ENCODE measurements at places on chromosomes 6 and 20.

GRCh38 chr6:84498905-84499304, 265.5 kb downstream of the TBX18 start:
- no peak for DNase-seq

DNA sequence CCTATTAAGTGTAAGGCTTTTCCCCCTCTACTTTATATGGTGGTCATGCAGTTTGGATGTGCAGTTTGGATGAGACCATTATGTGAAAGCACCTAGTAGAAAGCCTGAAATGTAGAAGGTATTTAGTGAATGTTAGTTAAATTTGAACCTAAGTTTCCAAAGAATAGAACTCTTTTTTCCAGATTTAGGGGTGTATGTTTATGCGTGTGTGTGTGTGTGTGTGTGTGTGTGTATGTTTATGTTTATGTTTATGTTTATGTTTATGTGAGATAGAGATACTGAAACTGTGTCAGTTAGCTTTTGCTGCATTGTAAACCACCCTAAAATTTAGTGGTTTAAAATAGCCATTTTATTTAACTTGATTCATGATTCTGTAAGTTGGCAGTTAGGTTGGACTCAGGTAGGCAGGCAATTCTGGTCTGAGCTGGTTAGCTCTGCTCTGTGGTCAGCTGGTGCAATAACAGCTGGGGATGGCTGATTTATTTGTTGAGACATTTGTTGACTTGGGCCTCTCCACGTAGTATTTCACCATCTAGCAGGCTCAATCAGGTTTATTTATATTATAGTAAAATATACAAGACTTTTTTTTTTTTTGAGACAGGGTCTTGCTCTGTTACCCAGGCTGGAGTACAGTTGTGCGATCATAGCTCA, 54.0 kb downstream of the STK4 start:
- DNase-seq, result no peak

- DNase-seq, result no peak
Observed at GRCh38 chr6:162921062-162921461, 193.3 kb downstream of the PACRG start.

DNA sequence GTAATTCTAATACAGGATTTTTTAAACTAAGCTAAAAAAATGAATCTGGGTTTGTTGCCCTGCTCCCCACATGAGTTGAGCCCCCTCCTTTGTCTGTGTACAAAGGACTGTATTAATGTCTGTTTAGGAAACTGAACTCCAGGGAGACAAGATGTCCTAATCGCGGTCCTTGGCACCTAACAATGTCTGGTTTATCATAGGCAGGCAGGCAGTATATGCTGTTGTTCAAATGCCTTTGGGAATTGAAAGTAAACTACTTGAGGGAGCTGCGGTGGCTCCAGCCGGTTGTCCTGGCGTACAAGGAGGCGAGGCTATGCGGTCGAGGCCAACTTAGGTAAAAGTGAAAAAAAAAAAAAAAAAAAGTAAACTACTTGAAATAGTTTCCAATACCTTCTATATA, 98.5 kb downstream of the TULP4 start:
- DNase-seq, result no peak

- no peak for DNase-seq
Observed at GRCh38 chr6:141415896-141416295, 716.8 kb upstream of the GJE1 start.

DNA sequence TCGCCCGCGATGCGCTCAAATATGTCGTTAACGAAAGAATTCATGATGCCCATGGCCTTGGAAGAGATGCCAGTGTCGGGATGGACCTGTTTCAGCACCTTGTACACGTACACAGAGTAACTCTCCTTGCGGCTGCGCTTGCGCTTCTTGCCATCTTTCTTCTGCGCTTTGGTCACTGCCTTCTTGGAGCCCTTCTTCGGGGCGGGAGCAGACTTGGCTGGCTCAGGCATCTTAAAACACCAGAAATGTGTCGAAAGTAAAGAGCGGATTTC, 36.4 kb downstream of the HFE start:
- DNase-seq, result no peak

- no peak for DNase-seq
Observed at GRCh38 chr20:34710861-34711574, 6.9 kb downstream of the TP53INP2 start.

DNA sequence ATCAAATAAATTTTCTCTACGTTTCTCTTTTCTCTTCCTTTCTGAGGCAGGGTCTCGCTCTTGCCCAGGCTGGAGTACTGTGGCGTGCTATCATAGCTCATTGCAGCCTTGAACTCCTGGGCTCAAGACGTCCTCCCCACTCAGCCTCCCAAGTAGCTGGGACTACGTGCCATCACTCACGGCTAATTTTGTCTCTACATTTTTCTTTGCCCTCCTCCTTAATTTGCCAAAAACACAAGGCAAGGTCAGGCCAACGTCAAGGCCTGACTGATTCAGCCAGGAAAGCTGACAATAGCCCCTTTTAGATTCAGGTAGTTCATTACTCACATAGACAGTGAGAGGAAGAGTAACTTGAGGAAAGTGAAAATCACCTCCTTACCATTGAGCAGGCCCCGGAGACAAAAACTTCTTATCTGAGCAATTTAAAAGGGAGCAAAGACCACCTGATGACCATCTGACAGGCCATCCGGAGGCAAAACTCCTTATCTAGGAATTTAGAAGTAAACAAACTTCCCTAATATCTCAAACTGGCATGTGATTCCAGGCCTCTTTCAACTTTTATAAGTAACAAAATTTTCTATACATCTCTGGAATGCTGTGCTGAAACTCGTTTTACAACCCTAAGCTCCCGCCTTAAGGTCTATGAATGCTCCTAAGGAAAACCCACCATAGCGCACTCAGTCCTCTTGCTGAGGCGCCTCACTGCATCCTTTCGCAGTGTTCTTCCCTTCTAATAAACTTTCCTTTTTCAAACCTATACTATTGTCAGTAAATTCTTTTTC, 42.1 kb upstream of the SRPK1 start:
- no peak for DNase-seq

DNA sequence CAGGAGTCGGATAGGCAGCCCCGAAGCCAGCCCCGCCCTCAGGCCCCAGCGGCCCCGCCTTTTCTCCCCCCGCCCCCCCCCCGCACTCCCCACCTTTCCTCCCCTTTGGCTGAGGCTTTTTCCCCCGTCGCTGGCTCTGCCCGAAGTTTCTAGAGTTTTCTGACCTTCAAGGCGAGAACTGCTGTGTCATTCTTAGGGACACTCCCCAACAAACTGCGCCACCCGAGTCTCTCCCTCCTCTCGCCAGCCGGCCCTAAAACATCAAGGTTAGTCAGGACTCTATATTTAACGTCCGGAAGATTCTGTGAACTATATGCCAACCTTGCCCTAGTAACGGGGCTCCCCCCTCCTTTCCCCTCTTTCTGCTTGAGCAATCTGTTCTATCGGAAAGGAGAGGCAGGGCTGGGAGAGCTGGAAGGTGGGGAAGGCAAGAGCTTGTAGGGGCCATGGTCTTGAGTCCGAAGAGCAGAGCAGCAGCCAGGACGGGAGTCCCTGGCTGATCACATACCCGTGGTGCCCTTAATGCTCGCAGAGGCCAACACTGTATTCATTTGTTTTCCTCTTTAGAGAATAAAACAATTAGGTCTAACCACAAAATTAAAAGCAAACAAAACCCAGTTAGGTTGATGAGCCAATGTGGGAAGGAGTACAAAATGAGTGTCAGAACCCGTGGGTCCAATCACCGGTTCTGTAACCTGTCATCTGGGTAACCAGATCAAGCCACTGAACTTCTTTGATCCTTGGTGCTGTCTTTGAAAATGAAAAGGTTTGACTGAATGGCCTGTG, 5.3 kb upstream of the HSPA1B start:
- no peak for DNase-seq

DNA sequence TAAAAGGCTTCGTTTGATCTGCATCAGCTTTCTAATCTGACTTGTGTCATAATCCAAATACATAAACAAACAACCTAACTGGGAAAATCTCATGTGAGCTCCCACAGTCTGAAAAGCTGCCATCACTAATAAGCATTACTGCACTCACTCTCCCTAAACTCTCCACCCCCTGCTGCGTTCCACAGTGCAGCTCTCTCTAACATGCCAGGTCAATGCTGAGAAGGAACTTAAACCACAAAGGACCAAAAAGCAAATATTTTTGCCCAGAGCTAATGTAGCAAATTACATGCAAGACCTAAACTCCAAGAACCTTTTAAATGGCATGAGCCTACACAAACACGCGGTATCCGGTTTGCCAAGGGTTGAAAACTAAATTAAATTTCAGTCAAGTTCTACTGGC, 542.3 kb upstream of the JARID2 start:
- no peak for DNase-seq

DNA sequence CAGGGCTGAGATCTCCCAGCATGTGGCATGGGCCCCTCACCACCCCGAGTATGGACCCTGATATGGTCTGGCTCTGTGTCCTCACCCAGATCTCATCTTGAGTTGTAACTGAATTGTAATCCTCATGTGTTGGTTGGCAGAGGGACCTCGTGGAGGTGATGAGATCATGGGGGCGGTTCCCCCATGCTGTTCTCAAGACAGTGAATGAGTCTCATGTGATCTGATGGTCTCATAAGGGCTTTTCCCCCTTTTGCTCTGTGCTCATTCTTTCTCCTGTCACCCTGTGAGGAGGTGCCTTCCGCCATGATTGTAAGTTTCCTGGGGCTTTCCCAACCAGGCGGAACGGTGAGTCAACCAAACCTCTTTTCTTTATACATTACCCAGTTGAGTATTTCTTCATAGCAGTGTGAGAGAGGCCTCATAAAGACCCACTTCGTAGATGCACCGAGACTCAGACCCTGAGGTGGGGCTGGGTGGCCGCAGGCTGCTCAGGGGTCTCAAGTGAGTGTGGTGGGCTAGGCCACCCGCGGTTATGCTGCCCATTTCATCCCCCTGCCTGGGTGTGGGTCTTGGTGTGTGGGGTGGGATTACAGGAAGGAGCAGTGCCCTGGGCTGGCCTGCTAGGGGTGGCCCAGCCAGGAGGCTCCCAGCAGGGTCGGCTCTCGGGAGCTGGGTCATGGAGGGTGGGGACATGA, 26.2 kb upstream of the GATA5 start:
- DNase-seq, result no peak

GRCh38 chr20:881051-881782, 34.9 kb downstream of the ANGPT4 start:
- DNase-seq, result no peak

- no peak for DNase-seq
Observed at GRCh38 chr6:12645941-12646340, 70.6 kb upstream of the PHACTR1 start.

GRCh38 chr6:2196079-2196679, 49.2 kb downstream of the GMDS start:
- peak; percentile 20 for DNase-seq

GRCh38 chr6:138334000-138334399, 43.7 kb upstream of the SMIM28 start:
- DNase-seq, result no peak

- no peak for DNase-seq
Observed at GRCh38 chr6:32117461-32117860, 8.3 kb upstream of the TNXB start.

DNA sequence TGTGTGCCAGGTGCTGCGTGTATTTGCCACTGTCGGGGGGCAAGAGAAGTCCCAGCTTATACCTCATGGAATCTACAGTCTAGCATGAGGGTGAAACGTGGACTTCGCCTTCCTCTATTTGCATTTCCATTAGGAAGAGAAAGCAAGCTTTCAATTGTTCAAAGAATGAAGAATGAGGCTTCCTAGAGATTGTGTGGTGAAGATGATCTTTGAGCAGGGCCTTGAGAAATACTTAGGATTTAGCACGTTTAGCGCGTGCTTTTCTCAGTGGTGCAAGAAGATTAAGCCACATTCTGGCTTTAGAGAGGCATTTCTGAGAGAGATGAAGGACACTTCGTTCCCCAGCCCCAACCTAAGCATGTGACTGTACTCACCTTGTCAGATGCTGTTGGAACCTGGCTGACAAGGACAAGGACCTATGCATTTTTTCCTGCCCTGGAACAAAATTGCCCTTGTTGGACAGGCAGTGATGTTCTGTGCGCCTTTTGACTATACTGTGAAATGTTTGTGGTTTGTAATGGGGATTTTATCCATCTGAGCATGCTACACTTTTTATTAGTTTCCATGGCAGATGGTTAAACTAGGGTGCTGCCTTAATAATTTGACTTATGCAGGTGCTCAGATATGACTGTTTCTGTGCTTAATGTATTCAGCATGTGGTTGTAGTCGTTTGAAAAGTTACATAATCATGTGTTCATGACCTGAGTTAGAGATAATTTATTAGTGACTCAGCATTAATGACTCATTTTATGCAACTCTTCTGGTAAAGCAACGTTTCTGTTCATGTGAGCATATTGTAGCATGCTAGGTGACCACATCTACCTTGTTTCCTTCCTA, 10.7 kb downstream of the TULP4 start:
- DNase-seq, result peak; percentile 63

DNA sequence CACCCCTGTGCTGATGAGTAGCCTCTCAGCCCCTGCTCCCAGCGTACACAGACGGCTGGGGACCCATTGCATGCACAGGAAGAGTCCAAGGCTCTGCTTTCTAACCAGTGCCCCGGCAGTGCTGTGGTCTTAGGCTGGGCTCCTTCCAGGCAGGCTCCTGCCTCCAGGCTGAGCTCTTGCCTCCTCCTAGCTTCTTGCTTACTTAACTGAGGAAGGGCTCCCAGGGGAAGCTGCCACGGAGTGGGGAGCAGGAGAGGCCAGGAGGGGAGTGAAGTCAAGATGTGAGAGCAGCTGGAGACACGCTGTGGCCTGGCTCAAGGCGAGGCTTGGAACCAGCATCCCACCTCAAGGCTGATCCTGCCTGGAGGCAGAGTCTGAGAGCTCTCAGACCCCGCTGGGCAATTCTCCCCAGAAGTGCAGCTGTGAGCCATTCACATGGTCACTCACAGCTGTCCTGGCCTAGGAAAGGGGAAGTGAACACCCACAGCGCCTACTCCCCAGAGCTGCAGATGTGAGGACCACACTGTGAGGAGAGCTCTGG, 141.0 kb downstream of the TBXT start:
- no peak for DNase-seq

DNA sequence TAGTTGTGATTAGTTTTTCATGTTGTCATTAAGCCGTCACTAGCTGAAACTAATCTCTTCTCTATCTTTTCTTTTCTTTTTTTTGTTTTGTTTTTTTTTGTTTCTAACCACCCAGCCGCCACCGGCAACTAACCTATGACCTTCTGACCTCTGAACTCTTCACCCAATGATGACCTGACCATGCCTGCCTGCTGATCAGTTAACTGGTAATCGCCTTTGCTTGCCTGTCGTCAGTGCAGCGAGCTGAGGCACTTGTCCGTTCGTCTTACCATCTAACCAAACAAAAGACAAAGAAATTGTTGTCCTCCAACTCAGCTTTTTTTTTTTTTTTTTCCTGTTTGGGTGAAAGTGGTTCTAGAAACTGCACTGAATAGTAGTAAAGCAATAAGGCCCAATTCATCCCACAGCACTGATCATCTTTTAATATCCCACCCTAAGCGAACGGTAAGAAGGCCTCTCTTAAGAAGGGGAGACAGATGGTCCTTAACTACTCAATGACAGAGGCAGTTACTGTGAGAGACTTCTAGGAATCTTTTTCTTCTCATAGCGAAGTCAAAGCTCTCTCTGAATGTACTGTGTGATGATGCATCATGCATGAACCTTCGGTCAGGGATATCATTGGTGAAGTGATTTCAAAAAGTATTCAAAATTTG, 156.2 kb downstream of the QKI start:
- no peak for DNase-seq

All from fibroblast of skin of left quadriceps (primary cell).